ENCODE measurements at places on chromosomes 2 and 18.

DNA sequence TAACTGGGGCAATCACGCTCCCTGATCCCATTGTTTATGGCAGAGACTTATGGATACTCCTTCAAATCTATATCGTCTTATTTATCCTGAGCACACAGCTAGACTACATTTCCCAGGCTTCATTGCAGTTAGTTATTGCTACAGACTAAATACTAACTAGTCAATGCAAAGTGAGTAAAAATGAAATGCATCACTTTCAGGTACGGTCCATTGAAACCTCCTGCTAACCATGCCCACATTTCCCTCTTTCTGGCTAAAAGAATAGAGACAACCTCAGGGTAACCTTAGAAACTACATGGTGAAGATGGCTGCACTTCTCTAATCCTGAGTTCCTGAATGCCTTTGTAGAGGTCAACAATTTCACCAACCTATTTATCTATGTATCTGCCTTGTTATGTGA is 437.4 kb downstream of the EPHA4 start:
- no peak for DNase-seq

DNA sequence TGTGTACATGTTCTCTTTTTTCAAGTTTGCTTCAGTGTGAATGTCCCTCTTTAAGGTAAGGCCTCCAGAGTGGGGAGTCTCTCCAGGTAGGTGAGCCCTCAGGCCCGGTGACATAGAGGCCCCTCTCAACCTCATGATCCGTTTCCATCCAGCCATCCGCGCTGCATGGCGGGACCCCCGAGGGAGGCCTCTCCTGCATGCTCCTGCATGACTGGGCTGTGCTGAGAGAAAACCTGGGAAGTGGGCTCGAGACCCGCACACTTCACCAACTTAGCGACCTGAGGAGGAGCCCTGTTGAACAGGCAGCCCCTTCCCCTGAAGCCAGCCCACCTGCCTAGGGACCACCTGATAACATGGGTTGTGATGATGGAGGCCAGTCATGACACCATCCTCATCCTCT is 131.3 kb upstream of the EPAS1 start:
- no peak for DNase-seq

DNA sequence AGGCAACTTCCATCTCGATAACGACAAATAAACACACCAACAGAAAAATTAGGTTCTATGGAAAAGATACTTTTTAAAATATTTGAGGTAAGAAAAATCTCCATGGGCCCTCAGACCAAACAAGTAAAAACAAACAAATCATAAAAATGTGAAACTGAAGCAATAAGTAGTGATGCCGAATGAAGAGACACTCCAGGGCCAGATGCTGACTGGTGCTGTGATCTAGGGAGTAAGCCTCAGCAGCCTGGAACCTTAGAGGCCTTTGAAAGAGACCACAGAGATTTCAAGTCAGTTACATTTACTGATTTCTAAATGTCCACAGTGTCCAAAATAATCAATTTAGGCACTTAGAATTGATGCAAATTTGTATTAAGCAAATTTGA is 1144.7 kb downstream of the CNTNAP5 start:
- no peak for DNase-seq

- no peak for DNase-seq
These were observed 104.4 kb downstream of the GULP1 start for GRCh38 chr2:188395903-188396689.

DNA sequence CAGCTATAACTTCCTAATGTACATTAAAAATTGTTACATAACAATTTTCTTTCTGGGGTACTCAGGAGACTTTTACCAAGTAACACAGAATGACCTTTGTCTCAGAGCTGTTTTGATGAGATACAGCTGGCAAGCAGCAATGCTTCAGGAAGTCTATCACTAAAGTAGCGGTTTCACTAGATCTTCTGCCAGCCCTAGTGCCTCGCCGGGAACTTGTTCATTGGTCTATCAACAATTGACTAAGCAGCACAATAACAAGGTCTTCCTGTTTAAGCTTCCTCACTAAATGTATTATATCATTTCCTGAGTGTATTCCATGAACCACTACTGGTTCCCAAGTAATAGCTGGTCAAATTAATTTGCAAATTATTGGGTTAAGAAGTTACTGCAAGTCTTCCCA is 69.2 kb downstream of the TRIP12 start:
- no peak for DNase-seq
